NCI-H526 (cell line): ENCODE measurements at places on chromosomes 13 and 19.

GRCh38 chr13:43787997-43788396, 1.2 kb upstream of the ENOX1 start:
- peak; percentile 90 for DNase-seq

DNA sequence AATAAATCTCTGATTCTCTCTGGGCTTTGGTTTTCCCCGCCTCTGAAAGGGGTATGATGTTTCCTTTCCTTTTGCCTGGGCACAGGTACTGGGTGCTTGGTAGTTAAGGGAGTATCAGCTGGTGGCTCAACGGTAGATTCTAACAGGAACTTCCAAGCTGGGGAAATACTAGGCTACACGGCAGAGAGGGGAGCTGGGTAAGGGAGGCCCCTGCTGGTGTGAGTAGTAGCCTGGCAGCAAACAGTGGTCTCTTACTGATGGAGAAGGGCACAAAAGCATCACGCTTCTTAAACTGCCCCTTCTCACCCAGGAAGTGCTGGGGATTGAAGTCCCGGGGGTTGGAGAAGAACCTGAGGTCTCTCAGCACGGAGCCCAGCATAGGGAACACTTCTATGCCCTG, 26.9 kb upstream of the CYP2A7 start:
- DNase-seq, result no peak

DNA sequence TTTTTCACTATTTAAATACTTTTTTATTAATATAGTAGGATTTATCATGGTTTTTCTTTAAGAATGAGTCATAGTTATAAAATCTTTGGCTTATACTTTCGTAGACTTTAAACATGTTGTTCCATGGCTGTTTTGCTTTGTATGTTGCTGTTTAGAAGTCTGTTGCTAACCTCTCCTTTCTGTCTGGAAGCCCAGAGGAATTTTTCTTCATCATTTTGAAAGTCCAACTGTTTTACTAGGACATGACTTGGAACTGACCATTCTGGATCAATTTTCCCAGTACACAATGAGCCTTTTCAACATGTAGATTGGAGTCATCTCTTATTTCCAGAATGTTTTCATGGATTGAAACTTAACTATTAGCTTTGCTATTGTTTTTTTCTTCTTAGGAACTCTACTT, 7.9 kb downstream of the CAB39L start:
- no peak for DNase-seq

- DNase-seq, result no peak
These were observed 53.2 kb downstream of the MLLT1 start for GRCh38 chr19:6226444-6227155.

GRCh38 chr19:16325641-16326400, 1.2 kb downstream of the KLF2 start:
- DNase-seq, result no peak

DNA sequence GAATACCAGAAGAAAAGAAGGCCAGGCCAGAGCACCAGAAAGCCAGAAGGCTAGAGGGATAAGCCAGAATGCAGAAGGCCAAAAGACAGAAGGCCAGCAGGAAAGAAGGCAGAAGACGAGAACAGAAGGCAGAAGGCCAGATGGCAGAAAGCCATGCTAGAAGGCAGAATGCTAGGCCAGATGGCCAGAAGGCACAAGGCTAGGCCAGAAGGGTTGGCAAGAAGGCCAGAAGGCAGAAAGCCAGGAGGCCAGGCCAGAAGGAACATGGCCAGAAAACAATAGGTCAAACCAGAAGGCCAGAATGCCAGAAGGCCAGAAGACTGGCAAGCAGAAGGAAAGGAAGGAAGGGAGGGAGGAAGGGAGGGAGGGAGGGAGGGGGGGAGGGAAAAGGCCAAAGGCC, 188.8 kb downstream of the TUBA3C start:
- no peak for DNase-seq

GRCh38 chr19:49481020-49481683, 6.3 kb upstream of the RPL13A start:
- DNase-seq, result no peak

DNA sequence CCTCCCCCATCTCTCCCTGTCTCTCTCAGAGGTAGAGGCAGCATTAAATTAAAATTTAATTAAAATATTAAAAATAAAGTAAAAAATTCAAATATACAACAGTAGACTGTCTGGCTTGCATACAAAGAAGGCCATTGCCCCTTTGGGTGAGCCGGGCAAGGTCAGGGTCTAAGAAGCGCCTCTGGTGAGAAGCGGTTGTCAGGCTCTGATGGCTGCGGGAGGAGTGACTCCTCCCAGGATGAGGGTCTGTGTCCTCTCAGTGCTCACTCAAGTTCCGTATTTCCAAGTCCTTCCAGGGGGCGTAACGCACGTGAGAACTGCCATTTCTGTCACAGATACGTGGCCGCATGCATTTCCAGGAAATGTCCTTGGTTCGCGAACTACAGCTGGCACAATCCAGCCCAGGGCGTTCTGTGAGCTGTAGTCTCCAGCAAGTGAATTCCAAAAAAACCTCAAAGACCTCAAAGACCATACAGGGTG, 737 bp upstream of the ZNF181 start:
- peak; percentile 90 for DNase-seq

- DNase-seq, result no peak
These were observed 1189.2 kb downstream of the EFNB2 start for GRCh38 chr13:105346141-105346775.

DNA sequence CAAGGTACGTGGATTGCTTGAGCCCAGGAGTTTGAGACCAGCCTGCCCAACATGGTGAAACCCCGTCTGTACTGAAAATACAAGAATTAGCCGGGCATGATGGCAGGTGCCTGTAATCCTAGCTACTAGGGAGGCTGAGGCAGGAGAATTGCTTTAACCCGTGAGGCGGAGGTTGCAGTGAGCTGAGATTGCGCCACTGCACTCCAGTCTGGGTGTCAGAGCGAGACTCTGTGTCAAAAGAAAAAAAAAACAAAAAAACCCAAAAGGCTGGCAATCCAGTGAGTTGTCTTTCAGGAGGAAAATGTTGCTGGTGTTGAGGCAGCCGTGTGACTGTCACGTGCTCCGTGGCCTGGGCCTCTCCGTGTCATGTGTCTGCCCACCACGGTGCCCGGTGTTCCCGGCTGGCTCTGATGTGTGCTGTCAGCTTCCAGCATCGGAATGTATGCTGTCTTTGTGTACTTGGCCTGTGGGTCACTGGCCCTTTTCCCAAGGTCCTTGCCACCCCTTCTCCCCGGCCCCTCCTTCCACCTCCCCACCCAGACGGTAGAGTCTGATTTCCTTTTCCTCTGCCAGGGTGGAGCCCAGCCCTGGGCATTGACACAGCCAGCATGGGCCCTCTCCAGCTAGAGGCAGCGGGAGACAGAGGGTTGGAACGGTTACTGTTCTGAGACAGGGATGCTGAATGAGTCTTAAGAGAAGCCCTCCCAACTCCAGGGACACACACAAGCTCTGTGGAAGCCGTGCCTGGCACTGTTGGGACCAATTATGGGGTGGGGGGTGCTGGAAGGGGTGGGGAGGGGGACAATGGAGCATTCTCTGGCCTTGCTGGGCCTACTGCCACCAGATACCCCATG, 7.2 kb upstream of the TUBB4A start:
- no peak for DNase-seq

GRCh38 chr13:40170091-40170490, 496.4 kb downstream of the FOXO1 start:
- no peak for DNase-seq

DNA sequence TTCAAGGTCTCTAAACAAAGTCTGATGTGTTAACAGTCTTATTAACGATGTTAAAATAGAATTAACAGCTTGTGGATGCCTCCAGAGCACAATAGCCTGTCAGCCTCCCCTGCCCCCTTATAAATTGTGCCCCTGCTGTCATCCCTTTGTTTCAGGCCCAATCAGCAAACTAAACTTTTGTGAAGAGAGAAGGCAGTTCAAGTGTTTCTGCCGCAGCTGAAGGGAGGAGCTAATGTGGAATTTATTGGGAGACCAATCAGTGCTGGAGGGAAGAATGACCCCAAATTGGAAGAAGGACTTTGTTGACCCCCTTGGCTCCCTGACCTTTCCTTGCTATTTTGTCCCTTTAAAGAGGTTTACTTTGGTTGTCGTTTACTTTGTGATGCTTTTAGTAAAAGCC, 160.5 kb downstream of the TM9SF2 start:
- no peak for DNase-seq

DNA sequence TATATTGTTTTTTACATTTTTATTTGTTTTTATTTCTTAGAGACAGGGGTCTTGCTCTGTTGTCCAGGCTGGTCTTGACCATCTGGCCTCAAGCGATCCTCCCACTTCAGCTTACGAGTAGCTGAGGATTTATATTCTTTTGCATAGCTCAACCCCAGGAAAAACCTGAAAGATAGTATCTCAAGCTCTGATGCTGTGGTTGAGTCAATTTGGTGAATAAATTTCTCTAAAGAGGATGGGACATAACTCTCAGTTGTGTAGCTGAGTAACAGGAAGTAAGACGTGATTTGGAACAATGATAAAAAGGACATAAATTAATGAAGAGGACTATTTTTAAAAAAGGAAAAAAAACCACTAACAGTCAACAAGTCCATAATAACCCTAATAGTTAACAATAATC, 79.8 kb upstream of the TNFSF11 start:
- DNase-seq, result no peak

GRCh38 chr13:40494513-40494912, 171.9 kb downstream of the FOXO1 start:
- DNase-seq, result no peak

- no peak for DNase-seq
These were observed 30.8 kb downstream of the PRR22 start for GRCh38 chr19:5753743-5754142.

DNA sequence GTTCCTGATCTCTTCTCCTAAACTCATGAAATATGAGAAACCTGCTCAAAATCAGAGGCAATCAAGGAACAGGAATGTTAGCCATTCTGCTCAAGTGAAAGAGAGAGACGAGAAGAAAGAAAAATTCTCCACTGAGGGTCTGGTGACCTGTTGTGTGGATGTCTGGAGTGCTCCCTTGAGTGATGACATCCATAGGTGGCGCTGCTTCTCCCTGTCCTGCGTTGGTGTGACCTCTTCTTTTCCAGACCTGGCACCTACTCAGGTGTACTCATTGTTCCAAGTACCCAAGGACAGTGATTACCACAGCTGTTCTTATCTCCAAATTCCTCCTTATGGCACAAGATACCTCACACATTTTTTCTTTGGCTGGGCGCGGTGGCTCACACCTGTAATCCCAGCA, 4.0 kb downstream of the ZNF223 start:
- DNase-seq, result peak; percentile 26

- DNase-seq, result no peak
These were observed 17.0 kb downstream of the SLC7A1 start for GRCh38 chr13:29578300-29579085.

- DNase-seq, result no peak
These were observed 178.0 kb upstream of the KL start for GRCh38 chr13:32837973-32838927.

DNA sequence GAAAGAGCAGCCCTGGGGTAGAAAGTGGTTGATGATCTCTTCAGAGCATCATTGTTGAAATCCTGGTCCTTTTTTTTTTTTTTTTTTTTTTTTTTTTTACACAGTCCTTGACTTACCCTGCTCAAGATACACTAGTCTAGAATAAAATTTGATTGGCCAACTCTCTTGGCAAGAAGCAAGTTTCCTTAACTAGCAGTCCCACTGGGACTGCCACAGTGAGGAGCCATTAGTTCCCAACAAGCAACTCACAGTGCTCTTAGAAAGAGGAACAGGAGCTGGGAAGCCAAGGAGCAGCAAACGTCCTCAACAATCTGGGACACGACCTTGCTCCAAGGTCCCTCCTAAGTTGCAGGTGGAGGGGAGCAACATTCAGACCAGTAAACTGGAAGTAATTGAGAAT, 47.9 kb upstream of the INTS6 start:
- DNase-seq, result no peak

GRCh38 chr19:29561601-29562000, 35.8 kb downstream of the VSTM2B start:
- DNase-seq, result no peak

DNA sequence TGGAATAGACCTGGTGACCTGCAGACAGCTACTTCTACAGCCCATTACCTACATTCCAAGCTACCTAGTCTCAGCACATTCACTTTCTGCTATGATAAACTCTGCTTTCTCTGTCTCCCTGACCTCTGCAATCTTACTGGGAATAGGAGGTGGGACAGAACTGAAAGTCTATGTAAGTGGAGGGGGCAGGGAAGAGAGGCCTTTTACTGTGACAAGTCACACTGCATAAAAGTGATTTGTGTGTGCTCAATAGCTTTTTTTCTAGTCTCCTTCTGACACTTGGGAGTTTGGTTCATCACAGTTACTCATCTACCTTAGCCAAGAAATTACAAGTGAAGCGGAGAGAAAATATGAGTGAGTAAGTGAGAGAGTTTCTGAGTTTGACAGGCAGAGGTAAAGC, 322.4 kb downstream of the OLFM4 start:
- DNase-seq, result no peak

DNA sequence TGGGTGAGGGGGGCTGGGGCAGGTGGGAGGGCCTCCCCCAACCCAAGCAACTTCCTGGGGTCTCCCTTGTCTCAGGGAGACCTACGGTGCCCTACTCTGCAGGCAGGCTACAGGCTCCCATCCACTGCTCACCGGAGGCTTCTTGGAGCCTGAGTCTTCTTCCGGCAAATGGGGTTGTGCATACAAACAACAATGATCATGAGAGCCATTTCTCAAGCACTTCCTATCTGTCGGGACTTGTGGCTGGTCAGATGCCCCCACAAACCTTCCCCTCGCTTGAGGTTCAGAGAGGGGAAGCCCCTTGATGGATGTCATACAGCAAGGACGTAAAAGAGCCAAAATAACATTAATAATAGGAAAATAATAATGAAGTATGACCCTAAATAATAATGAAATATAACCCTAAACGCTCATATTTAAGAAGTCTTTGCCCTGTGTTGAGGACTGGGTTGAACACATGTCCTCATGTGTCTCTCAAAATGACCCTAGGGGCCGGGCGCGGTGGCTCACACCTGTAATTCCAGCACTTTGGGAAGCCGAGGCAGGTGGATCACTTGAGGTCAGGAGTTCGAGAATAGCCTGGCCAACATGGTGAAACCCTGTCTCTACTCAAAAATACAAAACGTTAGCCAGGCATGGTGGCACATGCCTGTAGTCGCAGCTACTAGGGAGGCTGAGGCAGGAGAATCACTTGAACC, 727 bp downstream of the CD37 start:
- DNase-seq, result no peak

DNA sequence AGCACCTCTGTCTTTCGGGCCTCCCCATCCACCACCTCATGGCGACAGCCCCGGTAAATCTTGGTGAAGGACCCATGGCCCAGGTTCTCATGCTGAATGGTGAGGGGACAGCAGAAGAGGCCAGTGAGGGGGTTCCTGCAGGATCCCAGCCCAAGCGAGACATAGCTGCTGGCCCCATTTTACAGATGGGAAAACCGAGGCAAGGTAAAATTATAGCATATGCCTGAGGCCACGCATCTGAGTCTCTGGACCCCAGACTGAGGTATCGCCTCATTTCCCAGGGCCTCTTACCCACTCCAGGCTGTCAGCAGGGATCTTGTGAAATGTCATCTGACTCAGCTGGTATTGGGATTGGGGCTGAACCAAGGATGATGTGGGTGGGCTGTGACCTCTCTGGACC, 9.8 kb downstream of the JAK3 start:
- no peak for DNase-seq

DNA sequence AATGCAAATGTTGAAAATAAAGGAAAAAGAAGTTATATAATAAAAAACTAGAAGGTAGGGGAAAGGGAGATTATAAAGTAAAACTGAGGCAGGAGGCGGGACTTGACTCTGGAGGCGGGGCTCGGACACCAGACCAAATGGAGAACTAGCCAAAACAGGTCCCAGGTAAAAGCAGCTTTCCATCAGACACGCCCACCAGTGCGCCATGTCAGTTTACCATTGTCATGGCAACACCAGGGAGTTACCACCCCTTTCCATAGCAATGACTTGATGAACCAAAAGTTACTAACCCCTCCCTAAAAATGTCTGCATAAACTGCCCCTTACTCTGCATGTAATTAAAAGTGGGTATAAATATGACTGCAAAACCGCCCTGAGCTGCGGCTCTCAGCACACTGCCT, 70.9 kb downstream of the PEPD start:
- DNase-seq, result no peak
